Naive thymus-derived CD4-positive, alpha-beta T cell (primary cell): ENCODE measurements at places on chromosomes 6 and 20. TPM values are rescaled to one million over a fixed set of nuclear protein-coding genes. Genes with fewer than 3 reads are reported as not detected.
A peak's percentile ranks its signal among the peaks of the same experiment; 100 is the strongest.

GRCh38 chr6:112983713-112984261, 636.7 kb downstream of the RFPL4B start:
- no peaks in the 10 kb centered on the region for H3K27me3 ChIP-seq
- no peaks in the 10 kb centered on the region for H3K4me1 ChIP-seq
- no peaks in the 10 kb centered on the region for H3K36me3 ChIP-seq
- DNase-seq = no peak
- H3K4me3 ChIP-seq = no peak overlapping the region

Gene ACTL10
- total RNA-seq = 3.2 TPM in 2 replicates

- H3K27ac ChIP-seq = no peak overlapping the region
- DNase-seq = no peak
- no peaks in the 10 kb centered on the region for H3K4me1 ChIP-seq
- H3K4me3 ChIP-seq = no peak overlapping the region
Observed at GRCh38 chr20:14521016-14521415, 183.6 kb upstream of the FLRT3 start.

Gene MAD2L1BP
- 30.8 TPM for total RNA-seq

GRCh38 chr20:22471156-22471836, 113.1 kb downstream of the FOXA2 start:
- no peaks in the 10 kb centered on the region for H3K4me1 ChIP-seq
- DNase-seq = no peak
- H3K27me3 ChIP-seq = no peaks in the 10 kb centered on the region
- no peak overlapping the region for H3K27ac ChIP-seq

- H3K4me3 ChIP-seq = peak overlapping the region; percentile 38
- DNase-seq = no peak
Observed at GRCh38 chr20:52493171-52493721, 301.7 kb upstream of the ZFP64 start.

DNA sequence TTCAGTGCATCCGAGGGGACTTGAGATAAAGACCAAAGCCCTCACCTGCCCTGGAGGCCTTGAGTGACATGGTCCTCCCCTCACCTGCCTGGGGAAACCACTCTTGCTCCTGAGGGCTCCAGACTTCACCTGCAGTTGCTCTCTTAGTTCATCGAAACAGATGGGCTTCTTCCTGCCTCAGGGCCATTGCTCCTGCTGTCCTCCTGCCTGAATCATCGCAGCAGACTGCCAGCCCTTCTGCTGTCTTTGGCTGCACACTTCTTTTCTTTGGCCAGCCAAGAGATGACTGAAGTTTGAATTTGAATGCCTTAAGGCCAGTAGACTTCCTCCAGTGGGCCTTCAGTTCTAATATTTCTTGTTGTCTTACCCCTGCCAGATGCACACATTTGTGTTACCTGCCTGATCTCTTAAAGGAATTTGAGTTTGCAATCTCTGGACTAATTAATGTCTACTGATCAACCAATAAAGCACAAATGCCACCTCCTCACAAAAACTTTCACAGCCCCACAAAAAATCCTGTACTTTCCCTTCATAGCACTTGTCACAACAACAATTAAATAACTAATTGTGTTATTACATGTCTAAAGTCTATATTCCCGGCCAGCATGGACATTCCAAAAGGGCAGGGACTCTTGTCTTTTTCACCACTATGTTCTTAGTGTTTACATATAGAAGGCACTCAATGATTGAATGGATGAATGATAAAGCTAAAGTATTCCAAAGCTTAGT, 56.7 kb upstream of the SGK1 start:
- H3K27me3 ChIP-seq = no peaks in the 10 kb centered on the region
- DNase-seq = no peak
- no peak overlapping the region for H3K4me3 ChIP-seq
- H3K36me3 ChIP-seq = no peaks in the 10 kb centered on the region
- H3K4me1 ChIP-seq = peaks cover 23% of the 10 kb centered on the region
- no peak overlapping the region for H3K27ac ChIP-seq

GRCh38 chr20:63561624-63562396, 7.9 kb downstream of the FNDC11 start:
- no peaks in the 10 kb centered on the region for H3K4me1 ChIP-seq
- H3K36me3 ChIP-seq = peaks cover 3% of the 10 kb centered on the region
- no peak overlapping the region for H3K27ac ChIP-seq
- H3K27me3 ChIP-seq = no peaks in the 10 kb centered on the region

Gene RSPO3
- not detected in 2 replicates for total RNA-seq

Gene MUC22
- total RNA-seq = not detected

Gene SAMD10
- 10.6 TPM for total RNA-seq

Gene NKX2-2
- not detected for total RNA-seq

DNA sequence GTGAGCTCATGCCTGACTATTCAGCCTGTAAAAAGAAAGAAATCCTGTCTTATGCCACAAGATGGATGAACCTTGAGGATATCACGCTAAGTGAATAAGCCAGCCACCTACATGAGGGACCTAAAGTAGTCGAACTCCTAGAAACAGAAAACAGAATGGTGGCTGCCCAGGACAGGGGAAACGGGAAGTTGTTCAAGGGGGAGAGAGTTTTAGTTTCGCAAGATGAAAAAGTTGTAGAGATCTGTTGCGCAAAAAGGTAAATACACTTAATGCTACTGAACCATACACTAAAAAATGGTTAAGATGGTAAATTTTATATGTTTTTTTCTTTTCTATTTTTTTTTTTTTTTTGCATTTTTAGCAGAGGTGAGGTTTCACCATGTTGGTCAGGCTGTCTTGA, 74.1 kb upstream of the RALY start:
- H3K4me1 ChIP-seq = no peaks in the 10 kb centered on the region
- no peak overlapping the region for H3K4me3 ChIP-seq
- no peaks in the 10 kb centered on the region for H3K36me3 ChIP-seq
- H3K27me3 ChIP-seq = no peaks in the 10 kb centered on the region

- no peaks in the 10 kb centered on the region for H3K27me3 ChIP-seq
- no peak overlapping the region for H3K4me3 ChIP-seq
- no peaks in the 10 kb centered on the region for H3K36me3 ChIP-seq
- H3K4me1 ChIP-seq = no peaks in the 10 kb centered on the region
Observed at GRCh38 chr6:117387454-117387974, 38.2 kb downstream of the ROS1 start.

- H3K36me3 ChIP-seq = no peaks in the 10 kb centered on the region
- no peaks in the 10 kb centered on the region for H3K27me3 ChIP-seq
- DNase-seq = no peak
- H3K27ac ChIP-seq = no peak overlapping the region
- H3K4me1 ChIP-seq = no peaks in the 10 kb centered on the region
Observed at GRCh38 chr6:43806043-43806757, 36.2 kb downstream of the VEGFA start.

GRCh38 chr6:2940010-2940850, 31.1 kb downstream of the SERPINB6 start:
- peak overlapping the region; percentile 81 for H3K27ac ChIP-seq
- H3K4me1 ChIP-seq = peaks cover 76% of the 10 kb centered on the region
- peak overlapping the region; percentile 72 for H3K4me3 ChIP-seq

DNA sequence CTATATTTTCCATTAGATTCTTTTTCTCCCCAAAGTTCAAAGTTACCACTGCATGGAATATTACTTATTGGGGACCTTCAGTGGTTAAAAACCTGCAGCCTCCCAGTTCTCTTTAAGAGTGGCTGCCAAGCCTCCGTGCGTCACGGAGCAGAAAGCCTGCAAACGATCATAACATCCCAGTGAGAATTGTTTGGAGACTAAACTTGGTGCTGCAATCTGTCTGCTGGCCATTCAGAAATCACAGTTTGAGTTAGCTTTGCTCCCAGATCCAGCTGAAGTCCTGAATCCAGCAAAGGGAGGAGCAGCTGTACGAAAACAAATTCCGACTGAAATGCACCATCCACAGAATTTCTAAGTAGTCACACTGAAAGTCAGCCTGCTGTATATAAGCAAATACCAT, 213.5 kb upstream of the PDE10A start:
- H3K36me3 ChIP-seq = no peaks in the 10 kb centered on the region
- H3K4me1 ChIP-seq = no peaks in the 10 kb centered on the region
- no peak overlapping the region for H3K4me3 ChIP-seq
- no peaks in the 10 kb centered on the region for H3K27me3 ChIP-seq
- no peak overlapping the region for H3K27ac ChIP-seq

Gene IL20RA
- not detected for total RNA-seq

Gene HSPA1L
- total RNA-seq = 5.5 TPM

DNA sequence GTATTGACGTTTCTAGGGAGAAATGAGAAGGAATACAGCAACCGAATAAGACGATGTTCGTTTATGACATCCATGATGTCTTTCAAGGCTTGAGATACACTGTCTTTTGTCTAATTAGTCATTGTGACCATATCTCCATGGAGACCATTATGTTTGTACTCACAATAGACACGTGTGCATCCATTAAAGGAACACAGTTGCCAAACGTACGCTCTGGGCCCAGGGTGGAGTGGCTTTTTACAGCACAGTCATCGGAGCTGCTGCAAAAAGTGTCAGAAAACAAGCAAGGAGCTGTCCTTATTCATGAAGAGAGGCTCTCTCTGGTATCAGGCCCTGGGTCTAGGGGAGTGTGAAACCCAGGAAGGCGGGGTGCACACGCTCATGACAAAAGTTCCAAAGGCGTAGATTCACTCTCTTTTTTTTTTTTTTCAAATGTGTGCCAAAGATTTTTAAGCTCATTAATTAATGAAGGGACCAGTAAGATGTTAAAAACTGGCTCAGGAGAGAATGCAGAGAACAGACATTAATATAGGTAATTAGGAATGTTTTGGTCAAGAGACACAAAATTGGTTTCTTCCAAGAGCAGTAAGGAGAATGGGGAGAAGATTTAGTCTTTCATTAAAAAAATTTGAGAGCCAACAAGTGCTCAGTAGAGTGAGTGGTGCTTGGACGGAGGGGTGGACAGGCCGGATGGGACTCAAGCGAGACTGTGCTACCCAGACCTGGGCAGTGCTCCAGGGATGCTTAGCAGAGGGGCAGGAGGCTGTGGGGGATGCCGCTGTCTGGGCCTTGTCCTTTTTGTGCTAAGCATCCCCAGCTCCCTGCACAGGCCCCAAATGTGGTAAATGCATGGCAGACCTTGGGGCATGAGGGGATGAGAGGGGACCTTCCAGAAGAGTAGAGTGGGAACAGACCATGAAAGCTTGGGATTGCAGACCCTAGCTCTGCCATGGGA, 34.9 kb upstream of the GTSF1L start:
- no peaks in the 10 kb centered on the region for H3K4me1 ChIP-seq
- no peak overlapping the region for H3K4me3 ChIP-seq
- no peak for DNase-seq
- H3K27me3 ChIP-seq = no peaks in the 10 kb centered on the region
- H3K27ac ChIP-seq = no peak overlapping the region

- no peaks in the 10 kb centered on the region for H3K27me3 ChIP-seq
- DNase-seq = no peak
- H3K4me3 ChIP-seq = no peak overlapping the region
- H3K36me3 ChIP-seq = no peaks in the 10 kb centered on the region
- no peaks in the 10 kb centered on the region for H3K4me1 ChIP-seq
- no peak overlapping the region for H3K27ac ChIP-seq
Observed at GRCh38 chr6:166024252-166024651, 143.4 kb downstream of the TBXT start.

Gene WFDC12
- total RNA-seq = not detected

DNA sequence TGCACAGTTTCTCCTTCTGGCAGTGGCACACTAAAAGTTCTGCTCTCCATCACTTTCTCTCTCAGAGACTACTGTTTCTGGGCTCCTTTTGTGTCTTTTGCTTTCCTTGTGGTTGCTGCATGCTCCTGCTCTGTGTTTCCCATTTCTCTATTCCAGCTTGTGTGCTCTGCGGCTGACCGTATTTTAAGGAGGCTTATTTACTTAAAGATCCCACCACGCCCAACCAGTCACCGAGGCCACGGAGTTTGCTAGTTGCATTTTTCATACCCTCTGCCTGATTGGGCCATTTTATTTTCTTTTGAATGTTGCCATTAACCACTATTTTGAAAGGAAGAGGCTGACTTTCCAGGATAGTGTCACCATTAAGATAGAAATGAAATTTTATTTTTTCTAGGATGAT, 626.4 kb upstream of the MMS22L start:
- H3K36me3 ChIP-seq = no peaks in the 10 kb centered on the region
- H3K27ac ChIP-seq = no peak overlapping the region
- H3K4me3 ChIP-seq = no peak overlapping the region
- H3K4me1 ChIP-seq = no peaks in the 10 kb centered on the region

DNA sequence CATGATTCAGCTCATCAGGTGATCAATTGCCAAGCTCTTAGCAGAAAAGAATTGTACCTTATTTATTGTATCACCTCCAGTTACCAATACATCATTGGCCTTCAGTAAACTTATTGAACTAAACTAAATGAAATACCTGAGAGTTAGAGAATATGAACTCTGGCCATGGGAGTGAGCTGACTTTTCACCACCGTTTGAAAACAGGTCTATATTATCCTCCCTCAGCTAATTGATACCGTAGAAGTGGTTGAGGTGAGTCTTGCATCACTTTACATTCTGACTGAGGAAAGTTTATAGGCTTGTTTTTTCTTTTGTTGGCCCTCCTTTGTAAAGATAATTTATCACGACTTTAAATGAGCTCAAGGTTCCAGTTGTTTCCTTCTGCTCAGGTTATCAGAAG, 52.5 kb upstream of the ADGRG6 start:
- H3K4me1 ChIP-seq = no peaks in the 10 kb centered on the region
- no peak overlapping the region for H3K27ac ChIP-seq
- H3K27me3 ChIP-seq = no peaks in the 10 kb centered on the region
- no peaks in the 10 kb centered on the region for H3K36me3 ChIP-seq

GRCh38 chr6:109230453-109230852, 135.1 kb downstream of the CEP57L1 start:
- H3K27me3 ChIP-seq = no peaks in the 10 kb centered on the region
- no peak overlapping the region for H3K27ac ChIP-seq
- no peaks in the 10 kb centered on the region for H3K4me1 ChIP-seq

Gene ECT2L
- total RNA-seq = not detected in 2 replicates

Gene CLVS2
- total RNA-seq = not detected
